ENCODE measurements at places on chromosomes 3 and 15.

DNA sequence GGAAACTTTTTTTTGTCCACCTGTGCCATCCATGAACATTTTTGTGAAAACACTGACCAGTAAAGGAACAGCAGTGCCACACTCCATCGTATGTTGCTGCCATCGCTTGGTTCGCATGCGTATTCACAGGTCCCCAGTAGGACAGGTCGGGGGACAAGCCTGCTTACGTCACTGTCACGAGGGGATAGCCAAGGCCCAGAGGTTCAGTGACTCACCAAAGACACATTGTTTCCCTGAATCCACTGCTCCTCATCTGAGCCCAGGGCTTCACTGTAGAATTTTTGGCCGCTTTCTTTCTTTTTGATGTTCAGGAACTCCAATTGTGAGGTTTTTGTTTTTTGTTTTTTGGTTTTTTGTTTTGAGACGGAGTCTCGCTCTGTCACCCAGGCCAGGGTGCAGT is 5.9 kb downstream of the ADPRH start:
- no peak for DNase-seq

DNA sequence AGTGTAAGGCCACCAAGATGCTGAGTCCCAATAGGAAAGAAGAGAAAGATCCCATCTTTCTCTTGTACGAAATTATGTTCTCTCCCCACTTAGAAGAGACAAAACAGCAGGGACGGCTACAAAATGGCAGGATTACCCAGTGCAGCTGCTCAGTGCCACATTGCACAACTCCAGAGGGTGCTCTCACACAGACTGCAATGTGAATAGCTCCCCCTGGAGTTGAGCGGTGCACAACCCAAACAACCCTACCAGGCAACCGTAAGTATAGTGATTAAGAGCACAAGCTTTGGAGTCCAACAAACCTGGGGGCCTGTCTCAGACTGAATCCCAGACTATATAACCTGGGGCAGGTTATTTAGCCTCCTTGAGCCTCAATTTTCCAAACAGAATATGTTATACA is 3.1 kb upstream of the BHLHE40 start:
- DNase-seq = no peak

DNA sequence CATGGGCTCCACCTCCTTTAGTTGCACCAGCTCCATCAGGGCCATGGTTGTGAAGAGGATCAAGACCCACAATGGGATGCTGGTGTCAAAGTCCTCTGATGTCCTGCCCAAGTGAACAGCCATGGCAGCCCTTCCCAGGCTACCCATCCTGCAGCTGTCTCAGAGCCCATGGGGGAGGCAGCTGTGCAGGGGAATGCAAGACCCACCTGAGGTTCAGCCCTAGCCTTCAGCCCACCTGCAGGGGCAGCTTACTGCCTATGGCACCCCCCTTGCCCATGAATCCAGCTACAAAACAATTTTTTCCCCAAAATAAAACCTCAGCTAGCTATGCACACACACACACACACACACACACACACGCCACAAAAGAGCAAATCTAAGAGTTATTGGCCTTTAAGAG is 48.2 kb upstream of the POU1F1 start:
- DNase-seq = no peak

DNA sequence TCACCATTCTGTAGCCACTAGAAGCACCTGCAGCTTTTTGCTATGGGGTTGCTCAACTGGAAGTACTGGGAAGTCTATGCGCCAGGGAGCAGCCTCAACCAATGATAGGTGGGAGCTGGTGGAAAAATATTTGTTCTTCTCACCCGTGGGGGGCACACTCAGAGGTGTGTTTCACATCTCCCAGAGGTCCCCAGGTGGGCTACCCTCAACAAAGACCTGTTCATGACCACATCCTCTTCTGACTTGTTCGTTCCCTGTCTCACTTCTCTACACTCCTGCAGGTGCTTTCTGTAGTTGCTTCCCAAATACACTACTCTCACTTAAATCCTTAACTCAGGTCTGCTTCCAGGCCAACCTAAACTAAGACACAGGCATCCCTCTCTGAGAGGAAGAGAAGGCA is 3.6 kb downstream of the CAMP start:
- DNase-seq = no peak

DNA sequence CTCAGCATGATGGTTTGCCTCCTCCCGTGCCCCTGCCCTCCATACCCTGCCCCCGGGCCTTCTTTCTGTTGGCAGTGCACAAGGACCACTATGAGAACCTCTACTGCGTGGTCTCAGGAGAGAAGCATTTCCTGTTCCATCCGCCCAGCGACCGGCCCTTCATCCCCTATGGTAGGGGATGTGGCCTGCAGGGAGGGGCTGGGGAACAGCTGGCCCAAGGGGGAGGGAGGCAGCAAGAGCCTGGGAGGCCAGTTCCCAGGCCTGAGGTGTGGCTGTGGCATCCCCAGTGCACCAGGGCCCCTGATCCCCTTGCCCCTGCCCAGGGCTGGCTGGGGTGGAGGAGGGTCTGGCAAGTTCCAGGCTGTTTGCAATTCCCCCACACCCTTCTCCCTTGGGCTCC is 2.6 kb upstream of the PLA2G4B start:
- no peak for DNase-seq

DNA sequence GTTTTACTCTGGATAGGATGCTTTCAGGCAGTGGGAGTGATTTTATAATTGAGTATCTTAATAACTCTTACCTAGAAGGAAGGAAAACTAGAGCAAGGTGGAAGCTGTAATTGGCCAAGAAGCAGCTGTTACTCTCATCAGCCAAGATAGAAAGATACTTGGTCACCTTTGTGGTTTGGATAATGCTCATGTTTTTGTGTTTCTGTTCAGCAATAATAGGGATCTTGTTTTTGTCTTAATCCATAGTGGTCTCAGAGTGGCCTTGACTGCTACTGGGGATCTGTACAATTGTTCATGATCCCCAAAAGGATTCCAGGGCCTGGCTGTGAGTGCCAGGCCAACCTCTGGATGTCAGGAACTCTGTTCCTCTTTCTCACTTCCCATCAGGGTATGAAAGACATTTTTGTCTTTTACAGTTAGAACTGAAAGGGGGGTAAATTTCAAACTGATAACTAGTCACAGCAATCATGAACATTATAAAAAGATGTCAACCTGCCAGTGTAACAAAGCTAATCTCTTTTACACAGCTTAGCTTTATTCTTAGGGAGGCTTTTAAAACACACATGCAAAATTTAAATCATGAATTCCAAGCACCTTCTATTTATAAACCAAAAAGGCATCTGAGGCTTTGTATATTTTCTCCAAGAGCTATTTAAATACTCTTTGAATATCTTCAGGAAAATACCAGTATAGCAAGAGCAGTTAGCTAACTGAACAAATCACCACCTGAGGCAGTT is 6.0 kb downstream of the UBL7 start:
- no peak for DNase-seq

DNA sequence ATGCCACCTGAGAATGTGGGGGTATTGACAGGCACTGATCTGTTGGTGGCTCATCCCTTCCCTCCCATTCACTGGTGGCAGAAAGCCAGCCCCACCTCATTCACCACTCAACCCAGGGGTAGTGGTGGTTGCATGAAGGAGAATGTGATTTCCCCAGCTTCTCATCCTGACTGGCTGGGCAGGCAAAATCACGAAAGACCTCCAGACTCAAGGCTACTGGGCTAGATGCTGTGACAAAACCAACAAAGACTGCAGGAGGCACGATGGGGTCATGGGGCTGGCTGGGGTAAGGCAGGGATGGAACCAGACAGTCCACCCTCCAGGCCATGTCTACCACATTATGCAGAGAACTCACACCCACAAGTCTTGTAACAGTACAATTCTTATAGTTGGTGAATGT is 33.9 kb downstream of the FSTL1 start:
- DNase-seq = no peak

- no peak for DNase-seq
Observed at GRCh38 chr15:88651136-88651732, 12.4 kb downstream of the ISG20 start.

- no peak for DNase-seq
Observed at GRCh38 chr15:58694641-58695398, 54.7 kb downstream of the ADAM10 start.

GRCh38 chr3:128998561-128998960 is 2.5 kb upstream of the EFCC1 start:
- no peak for DNase-seq

DNA sequence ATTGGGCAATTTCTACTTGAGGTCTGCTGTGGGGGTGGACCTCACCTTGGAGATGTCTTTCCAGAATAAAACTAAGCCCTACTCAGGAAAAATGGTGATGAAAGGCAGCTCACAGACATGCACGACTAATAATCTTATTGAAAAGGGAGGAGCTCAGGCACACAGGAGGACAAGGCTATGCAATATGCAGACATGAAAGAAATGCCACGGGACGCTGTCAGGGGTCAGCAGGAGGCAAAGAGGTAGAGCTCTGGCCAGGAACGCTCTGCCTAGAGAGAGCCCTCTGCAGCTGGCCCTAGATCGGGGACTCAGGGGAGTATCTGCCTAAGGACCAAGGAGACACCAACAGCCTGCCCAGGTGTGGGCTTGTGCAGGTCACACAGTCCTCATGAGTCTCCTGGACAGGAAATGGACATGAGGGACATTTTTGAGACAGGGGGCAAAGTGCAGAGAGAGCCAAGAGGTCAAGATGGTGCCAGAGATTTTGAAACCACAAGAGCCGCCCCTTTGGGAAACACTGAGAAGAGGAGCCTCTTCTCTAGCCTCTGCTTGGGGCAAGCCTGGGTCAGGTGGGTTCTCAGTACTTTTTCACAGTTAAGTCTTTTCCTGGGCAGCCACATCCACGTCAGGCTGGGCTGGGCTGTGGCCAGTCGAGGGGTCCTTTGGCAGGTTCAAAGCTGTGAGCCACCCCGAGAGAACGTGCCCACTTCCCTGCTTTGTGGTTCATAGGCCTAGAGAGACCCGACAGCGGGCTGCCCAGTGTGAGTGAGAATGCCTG is 23.2 kb downstream of the EAF1 start:
- DNase-seq = no peak

DNA sequence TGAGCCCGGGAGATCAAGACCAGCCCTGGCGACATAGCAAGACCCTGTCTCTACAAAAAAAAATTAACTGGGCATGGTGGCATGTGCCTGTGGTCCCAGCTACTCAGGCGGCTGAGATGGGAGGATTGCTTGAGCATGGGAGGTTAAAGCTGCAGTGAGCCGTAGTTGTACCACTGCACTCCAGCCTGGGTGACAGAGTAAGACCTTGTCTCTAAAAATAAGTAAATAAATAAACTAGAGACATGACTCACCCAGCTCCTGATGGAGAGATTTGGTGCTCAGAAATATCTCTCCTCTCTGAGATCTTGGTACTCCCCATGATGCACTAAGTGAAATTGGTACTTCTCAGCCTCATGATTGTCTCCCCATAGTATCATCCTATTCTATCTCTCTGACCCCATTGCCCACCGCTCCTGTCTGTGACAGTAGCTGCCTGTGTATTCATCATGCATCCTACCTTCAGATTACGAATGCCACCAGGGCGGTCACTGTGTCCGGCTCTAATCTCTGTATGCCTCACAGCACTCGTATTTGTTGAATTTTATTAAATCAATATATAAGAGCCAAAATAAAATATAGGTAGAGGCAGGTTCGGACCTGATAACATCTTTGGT is 50.9 kb downstream of the ABHD2 start:
- no peak for DNase-seq

DNA sequence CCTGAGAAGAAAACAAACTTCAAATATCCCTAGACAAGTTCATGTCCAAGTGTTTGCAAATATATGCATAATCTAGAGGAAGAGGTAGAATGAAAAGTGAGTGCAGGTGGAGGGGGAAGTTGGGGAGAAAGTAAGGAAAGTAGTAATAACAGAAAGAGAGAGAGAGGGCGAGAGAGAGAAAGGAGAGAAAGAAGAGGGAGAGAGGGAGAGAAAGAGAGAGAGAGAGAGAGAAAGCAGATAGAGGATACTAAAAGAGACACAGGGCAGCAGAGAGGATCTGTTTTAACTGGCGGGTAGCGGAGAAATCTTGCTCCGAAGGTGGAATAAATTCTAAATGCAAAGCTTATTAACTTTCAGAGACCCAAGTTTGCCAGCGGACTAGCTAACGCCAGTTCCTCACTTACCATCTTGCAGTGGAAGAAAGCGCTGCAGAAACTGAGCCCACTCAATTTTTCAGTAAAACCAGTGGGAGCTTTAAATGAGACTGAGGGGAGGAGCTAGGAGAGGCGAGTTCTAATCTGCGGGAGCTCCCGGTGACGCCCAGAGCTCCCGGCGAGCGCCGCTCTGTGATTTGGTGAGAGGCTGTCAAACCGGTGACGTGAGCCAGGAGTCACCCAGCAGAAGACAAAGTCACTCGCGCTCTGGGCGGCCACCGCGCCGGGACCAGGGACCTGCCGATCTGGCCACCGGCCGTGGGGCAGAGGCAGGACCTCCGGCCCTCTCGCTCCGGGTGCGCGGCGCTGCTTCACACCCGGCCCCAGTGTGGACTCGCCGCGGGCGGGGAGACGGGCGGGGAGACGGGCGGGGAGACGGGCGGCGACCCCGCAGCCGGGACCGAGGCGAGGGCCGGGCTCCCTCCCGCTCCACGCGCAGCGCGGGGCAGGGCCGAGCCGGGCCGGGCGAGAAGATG is at the start of gene GMNC:
Gene GMNC (minus strand): TSS at position 486 of the 910 bp plus-strand sequence. CDS start 79 bp downstream, at position 407.
- DNase-seq = no peak

DNA sequence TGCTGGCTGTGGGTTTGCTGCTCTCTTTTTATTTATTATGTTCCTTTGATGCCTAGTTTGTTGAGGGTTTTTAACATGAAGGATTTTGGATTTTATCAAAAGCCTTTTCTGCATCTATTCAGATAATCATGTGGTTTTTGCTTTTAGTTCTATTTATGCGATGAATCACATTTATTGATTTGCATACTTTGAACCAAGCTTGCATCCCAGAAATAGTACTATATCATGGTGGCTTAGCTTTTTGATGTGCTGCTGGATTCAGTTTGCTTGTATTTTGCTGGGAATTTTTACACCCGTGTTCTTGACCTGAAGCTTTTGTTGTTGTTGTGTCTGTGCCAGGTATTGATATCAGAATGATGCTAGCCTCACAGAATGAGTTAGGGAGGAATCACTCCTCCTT is 48.4 kb downstream of the MCTP2 start:
- DNase-seq = no peak

- DNase-seq = no peak
Observed at GRCh38 chr3:9102240-9102981, 139.1 kb upstream of the RAD18 start.

Data from effector CD4-positive, alpha-beta T cell (primary cell).